ENCODE measurements at places on chromosomes 5 and 9.

GRCh38 chr9:19027825-19028224 is 5.2 kb downstream of the SAXO1 start:
- no peak for DNase-seq

- DNase-seq, result no peak
Observed at GRCh38 chr9:86187121-86187520, 72.3 kb downstream of the C9orf153 start.

GRCh38 chr5:123717139-123717538 is 205.2 kb downstream of the CSNK1G3 start:
- no peak for DNase-seq

GRCh38 chr9:18610956-18611355 is 137.0 kb downstream of the ADAMTSL1 start:
- DNase-seq, result no peak

- DNase-seq, result no peak
Observed at GRCh38 chr5:124283031-124283430, 463.4 kb downstream of the ZNF608 start.

DNA sequence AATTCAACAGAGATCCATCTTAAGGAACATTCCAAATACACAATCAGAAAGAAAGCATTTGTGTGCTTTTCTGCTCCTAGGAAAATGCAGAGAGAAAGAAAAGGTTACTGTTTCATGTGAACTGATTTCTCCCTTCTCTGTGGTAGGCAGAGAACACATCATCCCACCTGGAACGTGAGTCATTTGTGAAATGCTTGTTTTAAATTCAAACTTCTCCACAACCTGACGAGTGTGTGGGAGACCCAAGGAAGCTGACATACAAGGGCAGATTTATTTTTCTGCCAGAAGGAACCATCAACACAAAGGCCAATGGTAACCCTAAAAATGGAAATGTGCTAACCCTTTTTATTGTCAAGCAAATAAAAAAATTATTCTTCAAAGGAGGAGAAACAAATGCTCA is 156.4 kb downstream of the EFNA5 start:
- no peak for DNase-seq

DNA sequence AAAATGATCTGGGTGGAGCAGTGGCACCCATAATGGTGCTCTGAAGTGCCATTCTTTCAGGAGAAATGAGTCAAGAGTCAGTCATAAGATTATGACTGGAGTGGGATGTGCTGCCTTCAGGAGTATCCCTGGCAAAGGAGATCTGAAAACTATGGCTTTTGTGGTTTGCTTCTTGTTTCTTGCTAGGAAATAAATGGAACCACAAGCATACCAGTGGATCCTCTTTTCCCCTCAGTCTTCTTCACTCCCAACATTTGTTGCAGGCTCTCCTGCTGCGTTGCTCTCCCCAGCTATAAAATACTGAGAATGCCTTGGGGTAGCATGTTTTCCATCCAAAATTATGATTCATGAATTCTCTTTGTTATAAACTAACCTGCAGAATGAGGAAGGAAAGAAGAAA is 199.1 kb downstream of the NNT start:
- no peak for DNase-seq

GRCh38 chr5:155546075-155546474 is 532.5 kb downstream of the KIF4B start:
- DNase-seq, result no peak

GRCh38 chr5:10133830-10134229 is 115.9 kb downstream of the ATPSCKMT start:
- DNase-seq, result no peak

DNA sequence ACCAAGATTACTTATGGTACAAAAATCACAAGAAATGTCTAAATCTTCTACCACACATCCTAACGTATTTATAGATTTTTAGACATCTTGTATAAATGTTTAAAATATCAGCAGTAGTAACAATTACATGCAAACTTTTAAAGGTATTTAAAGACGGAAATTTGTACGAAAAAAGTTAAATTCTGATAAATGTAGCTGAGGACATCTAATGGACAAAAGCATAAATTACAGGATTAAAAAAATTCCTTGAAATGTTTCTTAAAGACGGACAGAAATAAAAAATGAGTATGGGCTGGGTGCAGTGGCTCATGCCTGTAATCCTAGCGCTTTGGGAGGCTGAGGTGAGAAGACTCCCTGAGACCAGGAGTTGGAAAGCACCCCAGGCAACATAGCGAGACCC is 15.8 kb downstream of the ERCC8 start:
- DNase-seq, result no peak

GRCh38 chr5:107809201-107810034 is 138.7 kb upstream of the EFNA5 start:
- no peak for DNase-seq

DNA sequence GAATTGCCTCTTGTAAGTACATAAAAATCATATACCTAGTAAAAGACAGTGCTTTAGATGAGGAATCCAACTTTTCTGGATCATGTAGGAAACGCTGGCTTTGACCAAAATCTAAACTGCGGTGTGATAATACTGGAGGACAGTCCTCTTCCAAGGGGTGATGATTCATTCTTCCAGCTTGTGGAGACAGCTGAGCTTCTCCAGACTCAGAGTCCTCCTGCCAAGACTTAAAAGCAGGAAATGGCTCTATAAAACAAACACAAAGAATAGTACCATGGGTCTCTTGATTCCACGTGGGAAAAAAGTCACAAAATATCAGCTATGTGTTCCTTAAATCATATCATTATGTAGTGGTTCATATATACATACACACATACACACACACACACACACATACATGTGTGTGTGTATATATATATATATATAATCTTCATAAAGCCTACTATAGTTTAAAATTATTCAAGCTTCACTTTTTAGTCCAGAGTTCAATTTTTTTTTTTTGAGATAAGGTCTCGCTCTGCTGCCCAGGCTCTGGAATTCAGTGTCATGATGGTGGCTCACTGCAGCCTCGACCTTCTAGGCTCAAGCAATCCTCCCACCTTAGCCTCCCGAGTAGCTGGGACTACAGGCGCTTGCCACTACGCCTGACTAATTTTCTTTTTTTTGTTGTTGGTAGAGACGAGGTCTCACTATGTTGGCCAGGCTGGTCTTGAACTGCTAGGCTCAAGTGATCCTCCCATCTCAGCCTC is 65.0 kb downstream of the PKD2L2 start:
- no peak for DNase-seq

DNA sequence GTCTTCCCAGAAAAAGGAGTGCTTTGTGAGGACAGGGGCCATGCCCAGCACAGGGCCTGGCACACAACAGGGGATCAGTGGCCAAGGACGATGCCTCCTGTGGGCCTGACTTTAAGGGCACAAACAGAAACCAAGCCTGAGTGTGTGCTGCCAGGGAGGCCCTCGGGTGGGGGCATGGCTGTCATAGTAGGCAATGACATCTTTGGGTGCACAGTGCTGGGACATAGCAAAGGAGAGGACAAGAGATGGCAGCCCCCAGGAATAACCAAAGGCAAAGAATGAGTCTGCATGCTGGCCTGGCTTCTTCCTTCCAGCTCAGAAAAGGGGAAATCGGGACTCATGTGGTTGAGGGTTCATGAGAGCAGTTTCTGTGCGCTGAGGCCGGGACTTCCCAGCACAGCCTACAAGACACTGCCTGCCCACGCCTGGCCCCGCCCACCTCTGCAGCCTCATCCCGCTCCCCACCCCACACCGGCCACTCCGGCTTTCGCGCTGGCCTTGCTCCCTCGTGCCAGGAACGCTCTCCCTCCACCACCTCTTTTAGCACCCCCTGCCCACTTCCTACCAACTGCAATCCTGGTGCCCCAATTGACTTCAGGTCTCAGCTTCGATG is 13.8 kb upstream of the LHX2 start:
- no peak for DNase-seq

DNA sequence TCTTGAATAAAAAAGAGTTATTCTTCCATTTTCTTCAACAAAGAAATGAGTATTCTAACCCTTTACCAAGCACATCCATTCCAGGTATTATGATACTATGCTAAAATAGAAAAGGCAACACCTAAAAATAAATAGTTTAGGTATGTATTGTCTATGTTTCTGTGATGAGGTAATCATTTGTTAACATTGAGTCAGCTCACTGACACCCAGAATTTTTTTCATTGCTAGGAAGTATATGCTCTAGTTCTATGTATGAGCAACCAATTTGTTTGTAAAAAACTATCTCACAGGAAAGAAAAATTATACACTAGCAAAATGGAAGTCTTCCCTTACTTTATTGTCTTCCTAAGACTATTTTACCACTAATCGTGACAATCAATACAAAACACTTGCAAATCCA is 615.6 kb upstream of the GRIN3A start:
- no peak for DNase-seq

DNA sequence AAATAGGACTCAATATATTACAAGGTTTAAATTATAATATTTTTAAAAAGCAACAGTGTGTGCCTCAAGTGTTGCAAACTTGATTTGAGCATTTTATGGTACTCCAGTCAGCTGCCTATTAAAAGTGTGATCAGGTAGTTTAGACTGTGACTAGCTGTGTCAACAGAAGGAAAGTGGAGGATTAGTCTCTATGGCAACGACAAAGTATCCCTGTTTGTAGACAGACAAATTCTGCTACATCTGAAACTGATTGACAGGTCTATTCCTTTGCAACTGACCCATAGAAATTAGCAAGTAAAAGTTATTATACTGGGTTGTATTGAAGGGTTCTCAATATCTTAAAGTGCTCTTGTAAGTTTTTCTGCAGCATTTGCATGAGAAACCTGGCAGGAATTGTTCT is 249.8 kb upstream of the ARRDC3 start:
- no peak for DNase-seq
